ENCODE measurements at places on chromosomes 12 and 14.

GRCh38 chr12:27382171-27382795, 49.6 kb downstream of the BMAL2 start:
- DNase-seq = no peak

DNA sequence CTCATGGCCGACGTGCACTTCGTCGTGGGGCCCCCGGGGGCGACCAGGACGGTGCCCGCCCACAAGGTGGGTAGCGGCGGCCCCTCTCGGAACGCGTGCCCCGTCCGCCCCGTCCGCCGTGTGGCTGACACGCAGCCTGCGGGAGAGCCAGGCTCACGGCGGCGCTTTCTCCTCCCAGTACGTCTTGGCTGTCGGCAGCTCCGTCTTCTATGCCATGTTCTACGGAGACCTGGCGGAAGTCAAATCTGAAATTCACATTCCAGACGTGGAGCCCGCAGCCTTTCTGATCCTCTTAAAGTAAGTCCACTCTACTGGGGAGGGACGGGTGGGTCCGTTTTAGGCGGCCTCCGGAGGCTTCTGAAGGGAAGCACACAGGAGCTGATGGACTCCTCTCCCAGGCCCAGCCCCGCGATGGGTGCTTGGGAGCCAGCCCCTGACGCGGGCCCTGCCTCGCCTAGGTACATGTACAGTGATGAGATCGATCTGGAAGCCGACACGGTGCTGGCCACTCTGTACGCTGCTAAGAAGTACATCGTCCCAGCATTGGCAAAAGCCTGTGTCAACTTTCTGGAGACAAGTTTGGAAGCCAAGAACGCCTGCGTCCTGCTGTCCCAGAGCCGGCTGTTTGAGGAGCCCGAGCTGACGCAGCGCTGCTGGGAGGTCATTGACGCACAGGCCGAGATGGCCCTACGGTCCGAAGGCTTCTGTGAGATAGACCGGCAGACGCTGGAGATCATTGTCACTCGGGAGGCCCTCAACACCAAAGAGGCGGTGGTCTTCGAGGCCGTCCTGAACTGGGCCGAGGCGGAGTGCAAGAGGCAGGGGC, 1.1 kb downstream of the BTBD6 start:
- no peak for DNase-seq

DNA sequence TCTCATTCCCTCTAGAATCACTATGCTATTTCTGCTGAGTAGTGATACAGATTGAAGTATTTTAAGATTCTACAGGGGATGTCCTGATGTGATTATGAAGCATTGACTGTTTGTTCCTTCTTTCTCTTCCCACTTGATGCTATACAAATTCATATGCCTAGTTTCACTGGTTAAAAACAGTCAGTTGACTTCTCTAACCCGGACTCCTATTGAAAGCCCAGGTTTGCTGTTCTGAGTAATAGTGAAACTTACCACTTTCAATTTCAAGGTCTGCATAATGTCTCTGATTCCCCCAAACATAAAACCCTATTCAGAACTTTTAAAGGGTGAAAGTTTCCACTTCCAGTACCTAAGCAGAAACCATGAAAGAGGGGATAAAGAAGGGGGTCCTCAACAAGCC, 117.7 kb upstream of the RPL10L start:
- DNase-seq = no peak

DNA sequence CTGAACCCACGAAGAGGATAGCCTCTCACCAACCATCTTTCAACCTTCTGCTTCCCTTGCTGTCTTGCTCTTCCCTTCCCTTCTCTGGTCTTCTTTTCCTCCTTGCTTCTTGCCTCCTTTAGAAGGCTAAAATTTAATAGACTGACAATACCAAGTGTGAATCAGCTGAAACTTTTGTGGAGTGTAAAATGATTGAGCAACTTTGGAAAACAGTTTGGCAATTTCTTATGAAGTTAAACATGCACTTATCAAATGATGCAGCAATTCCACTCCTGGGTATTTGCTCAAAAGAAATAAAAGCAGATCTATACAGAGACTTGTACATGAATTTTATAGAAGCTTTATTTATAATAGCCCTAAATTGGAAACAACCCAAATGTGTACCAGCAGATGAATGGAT, 3.3 kb upstream of the KRT86 start:
- no peak for DNase-seq

DNA sequence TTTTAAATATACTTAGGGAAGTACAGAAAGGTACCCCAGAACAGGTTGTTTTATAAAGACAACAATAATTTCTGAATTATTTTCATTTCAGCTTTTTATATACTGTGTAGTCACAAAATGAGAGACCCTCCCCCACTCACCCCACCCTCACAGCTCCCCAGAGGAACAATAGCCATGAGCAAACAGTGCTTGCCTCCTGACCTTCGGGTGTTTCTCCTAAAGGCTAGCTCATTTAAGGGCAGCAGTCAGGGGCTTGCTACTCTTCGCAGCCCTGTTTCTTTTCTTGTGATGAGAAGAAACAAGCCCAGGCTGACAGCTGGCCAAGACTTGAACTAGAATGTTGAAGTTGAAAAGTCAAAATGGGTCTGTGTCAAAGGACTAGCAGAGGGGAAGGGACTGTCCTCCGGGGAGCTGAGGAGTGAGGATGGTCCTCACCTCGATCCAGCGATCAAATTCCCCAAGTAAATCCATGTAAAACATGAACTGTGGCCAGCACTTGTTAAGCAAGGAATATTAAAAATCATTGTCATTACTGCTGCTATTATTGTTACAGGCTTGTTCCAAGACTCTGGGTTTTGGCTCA, 133.8 kb upstream of the ARHGAP5 start:
- DNase-seq = no peak

DNA sequence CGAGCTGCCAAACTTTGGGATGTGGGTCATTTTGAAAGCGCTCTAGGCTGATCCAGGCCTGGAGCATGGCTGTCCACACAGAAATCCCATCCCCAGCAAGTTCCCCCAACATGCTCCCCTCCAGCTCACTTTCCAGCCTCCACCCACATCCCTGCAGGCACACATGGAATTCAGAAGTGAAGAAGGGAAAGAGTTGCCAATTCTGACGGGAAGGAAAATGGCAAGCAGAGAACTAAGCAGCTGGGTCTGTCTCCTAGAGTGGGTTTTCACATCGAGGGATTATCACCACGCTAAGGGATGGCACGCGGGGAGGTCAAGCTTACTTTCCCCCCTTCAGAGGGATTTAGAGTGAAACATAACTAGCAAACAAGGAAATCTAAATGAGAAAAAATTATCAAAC, 142.3 kb downstream of the RIMBP2 start:
- DNase-seq = no peak

- no peak for DNase-seq
These were observed 27.6 kb upstream of the PHC1 start for GRCh38 chr12:8886502-8887284.

DNA sequence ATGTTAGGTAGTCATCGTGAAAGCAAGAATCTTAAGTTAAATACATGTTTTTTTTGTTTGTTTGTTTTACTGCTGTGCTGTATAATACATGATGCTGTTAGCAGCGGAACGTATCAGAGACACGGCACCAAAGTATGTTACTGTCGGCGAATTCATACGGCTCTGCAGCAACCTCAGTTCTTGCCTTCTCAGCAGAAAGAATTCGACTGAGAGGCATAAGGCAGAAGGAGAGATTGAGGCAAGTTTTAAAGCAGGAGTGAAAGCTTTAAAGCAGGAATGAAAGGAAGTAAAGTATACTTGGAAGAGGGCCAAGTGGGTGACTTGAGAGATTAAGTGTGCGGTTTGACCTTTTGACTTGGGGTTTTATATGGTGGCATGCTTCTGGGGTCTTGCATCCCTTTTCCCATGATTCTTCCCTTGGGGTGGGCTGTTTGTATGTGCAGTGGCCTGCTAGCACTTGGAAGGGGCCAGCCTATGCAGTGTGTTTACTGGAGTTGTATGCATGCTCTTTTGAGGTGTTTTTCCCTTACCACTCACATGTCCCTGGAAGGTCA, 23.7 kb downstream of the LEMD3 start:
- DNase-seq = no peak

GRCh38 chr14:59020382-59020781, 168.1 kb upstream of the DAAM1 start:
- DNase-seq = no peak

GRCh38 chr14:74018174-74018585, 908 bp downstream of the ENTPD5 start:
- DNase-seq = no peak

- no peak for DNase-seq
These were observed 84.5 kb upstream of the CDKN3 start for GRCh38 chr14:54312166-54312801.

DNA sequence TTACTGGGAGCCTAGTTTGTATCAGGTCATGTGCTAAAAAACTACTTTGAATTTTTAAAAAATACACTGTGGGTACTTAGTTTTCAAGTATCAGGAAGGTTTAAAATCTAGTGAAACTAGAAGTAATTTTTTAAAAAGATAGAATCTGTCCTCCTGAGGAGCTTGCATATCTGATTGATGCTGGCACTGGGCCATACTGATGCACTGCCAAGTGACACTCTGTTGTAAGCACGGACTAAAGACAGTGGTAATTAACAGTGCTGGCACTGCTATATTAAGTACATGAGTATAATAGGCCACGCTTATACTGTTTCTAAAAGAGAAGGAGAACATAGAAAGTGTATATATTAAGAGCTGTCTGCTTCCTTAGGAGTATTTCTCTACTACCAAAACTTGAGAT, 10.0 kb upstream of the TBC1D30 start:
- no peak for DNase-seq

DNA sequence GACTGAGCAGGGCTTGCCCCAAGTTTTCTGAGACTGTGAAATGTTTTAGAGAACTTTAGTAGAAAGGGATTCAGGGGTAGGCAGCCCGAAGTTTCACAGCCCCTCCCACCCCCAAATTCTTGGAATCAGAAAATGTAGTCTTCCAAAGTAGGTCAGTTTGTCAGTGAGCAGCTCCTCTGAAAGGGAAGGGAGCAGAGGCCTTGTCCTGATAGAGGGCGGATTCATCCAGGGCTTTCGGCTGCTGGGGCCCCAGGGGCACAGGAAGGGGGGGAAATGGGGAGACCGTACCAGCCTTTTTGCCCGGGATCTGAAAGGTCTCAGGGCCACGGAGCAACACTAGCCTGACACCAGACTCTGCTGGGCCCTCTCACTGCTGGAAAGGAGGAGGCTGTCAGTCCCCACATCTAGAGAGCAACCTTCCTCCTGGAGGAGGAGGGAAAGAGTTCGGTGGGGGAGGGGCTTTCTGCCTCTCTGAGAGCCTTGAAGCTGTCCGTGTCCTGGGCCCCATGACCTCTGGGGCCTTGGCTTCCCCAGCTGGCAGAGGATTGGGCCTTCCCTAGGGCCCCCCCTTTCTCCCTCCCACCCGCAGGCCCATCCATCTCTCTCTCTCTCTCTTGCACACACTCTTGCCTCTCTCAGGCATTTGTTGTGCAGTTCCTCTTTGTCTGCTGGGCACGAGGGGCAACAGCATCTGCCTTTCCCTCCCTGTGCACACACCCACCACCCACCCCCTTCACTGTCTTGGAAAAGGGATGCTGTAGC, at the start of gene IKZF4:
IKZF4 (plus strand) TSS at position 621 of the 762 bp plus-strand sequence. CDS start 451 bp downstream, outside the sequence.
- DNase-seq = no peak

GRCh38 chr12:41663598-41664265, 475.6 kb downstream of the PDZRN4 start:
- no peak for DNase-seq

DNA sequence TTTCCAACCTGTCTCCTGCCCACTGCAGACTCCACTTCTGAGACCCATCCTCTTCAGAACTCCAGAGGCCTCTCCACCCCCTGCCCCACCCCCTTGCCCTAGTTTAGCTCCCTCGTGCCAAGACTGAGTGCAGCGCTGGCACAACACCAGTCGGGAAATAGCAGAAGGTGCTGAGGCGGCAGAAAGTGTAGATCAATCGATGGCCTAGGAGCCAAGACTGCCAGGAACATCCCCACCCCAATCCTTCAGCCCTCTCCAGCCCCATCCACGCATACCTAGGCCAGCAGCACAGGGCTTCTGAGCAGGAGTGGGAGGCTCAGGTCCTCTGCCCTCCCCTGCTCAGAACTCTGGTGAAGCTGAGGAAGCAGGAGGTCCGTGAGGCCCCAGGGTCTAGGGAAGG, 1.1 kb downstream of the CPNE6 start:
- DNase-seq = no peak

- DNase-seq = no peak
These were observed 5.5 kb downstream of the CEP170B start for GRCh38 chr14:104870368-104871144.

GRCh38 chr12:58408516-58408915, 467.1 kb downstream of the ATP23 start:
- no peak for DNase-seq

DNA sequence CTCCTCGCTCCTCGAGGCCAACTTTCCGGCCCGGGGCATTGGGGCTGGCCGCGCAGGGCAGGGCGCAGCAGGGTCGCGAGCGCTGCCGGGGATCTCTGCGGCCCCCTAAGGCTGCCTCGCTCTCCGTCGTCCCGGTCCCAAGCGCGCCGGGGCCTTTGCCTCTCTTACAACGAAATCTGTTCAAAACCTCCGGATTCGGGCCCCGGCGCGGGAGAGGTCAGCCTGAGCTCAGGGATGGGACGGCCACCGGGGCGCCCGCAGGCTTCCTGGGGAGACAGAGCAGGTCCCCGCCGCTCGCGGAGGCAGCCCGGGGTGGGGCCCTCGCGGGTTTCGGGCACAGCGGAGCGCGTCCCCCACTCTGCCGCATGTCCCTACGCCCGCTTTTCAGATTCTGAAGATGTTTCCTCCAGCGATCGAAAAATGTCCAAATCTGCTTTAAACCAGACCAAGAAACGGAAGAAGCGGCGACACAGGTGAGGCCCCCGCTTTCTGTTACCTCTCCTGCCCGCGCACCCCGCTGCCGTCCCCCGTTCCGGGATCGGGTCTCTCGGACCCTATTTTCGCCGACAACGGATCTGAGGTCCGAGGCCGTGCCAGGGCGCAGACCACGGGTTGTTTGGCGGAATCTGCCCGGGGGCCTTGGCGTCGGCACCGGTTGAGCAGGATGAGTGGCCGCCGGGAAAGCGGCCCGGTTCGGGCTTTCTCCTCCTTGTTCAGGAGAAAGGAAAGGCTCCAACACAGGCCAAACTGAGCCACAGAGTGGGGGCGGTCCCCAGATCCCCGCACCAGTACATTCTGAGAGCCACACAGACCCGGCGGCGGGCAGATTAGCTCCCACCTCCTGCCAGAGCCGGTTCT, 1.8 kb downstream of the VSX2 start:
- DNase-seq = no peak

DNA sequence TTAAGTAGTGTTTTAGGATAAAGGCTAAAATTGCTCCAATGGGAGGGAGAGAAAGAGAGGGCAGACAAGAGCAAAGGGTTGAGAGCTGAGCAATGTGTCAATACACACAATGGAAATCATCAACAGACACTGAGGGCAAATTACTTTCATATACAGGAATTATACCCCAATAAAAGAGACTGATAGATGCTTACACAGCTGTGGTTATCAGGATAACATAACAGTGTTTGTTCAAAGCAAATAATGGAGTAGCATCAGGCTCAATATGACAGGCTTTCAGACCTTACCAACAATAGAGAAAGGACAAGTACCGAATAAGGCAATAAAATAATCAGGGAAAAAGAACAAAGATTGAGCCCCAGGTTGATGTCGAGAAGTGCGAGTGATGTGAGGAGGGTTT, 53.4 kb upstream of the DIO2 start:
- no peak for DNase-seq
